ENCODE measurements at places on chromosomes 1 and 21. TPM values are rescaled to one million over a fixed set of nuclear protein-coding genes. Genes with fewer than 3 reads are reported as not detected.
A peak's percentile ranks its signal among the peaks of the same experiment; 100 is the strongest.

GRCh38 chr1:198681831-198682759 lies 43.3 kb downstream of the PTPRC start:
- DNase-seq: peak; percentile 85

- DNase-seq: peak; percentile 3
These were observed 38.9 kb upstream of the HSD3B1 start for GRCh38 chr1:119467857-119468668.

GRCh38 chr1:197178998-197179397 lies 32.5 kb upstream of the ASPM start:
- no peak for DNase-seq

DNA sequence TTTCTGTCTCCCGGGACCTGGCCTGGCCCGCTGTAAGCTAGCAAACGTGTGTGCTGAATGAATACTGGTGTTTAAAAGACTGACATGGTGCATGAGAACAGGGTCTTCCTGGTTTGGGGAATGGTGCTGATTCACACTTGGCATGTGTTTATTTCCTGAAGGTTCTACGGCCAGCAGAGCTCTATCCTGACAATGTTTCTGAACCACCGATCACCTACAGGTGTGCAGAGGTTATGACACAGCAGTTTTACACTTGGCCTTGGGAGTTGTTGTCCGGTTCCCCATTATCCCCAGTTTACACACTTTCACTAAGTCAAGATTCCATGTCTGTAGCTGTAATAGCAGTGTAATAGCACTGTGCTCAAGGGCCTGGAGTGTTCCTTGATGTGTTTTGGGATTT lies 127.3 kb downstream of the ROR1 start:
- no peak for DNase-seq

DNA sequence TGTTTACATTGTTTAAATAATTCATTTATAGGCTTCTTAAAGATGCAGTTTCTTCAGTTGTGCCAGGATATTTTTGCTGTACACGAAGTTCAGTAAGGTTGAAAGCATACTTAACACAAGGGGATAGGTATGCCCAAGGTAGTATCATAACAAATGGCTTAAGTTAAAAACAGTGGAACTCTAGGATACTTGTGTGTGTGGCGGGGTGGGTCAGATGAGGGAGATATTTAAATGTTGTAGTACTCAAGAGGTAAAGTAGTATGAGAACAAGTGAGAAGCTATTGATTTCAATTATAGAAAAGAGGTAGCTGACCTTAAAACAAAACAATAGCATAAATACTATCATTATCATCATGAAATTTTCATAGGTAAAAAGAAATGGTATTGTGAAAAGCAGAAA lies 6.2 kb downstream of the LRRC7 start:
- no peak for DNase-seq

GRCh38 chr1:37372302-37372701 lies 102.1 kb upstream of the ZC3H12A start:
- DNase-seq: no peak

DNA sequence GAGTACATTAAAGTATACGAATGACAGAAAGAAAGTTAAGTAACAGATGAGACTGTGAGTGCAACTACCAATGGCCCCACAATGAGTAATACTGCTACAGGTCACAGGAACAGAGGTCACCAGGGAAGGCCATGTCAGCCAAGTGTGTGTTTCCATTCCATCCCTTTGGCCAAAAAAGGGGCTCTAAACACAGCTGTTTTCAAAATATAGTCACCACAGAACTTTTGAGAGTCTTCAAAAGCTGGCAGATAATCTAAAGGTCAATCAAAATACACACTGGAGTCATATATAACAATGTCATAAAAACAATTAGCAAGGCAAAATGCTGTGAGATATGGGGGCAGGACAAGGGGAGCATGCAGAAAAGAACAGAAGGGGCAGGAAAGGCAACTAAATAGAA lies 10.2 kb downstream of the USP24 start:
- peak; percentile 16 for DNase-seq

GRCh38 chr1:36880155-36881067 lies 153.9 kb downstream of the GRIK3 start:
- DNase-seq: no peak

GRCh38 chr1:27542463-27543273 lies 52.7 kb upstream of the WASF2 start:
- no peak for DNase-seq

TMPRSS15 gene
- polyA plus RNA-seq: 0.80 TPM

DNA sequence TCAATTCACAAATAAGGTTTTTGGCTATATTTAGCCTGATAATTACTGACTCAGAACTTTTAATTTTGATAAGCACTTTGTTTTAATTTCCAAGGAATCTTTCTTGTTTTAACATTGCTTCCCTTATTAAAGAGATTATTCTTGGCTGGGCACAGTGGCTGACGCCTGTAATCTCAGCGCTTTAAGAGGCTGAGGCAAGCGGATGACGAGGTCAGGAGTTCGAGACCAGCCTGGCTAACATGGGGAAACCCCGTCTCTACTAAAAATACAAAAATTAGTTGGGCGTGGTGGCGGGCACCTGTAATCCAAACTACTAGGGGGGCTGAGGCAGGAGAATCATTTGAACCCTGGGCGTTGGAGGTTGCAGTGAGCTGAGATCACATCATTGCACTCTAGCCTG lies 13.8 kb downstream of the ALG14 start:
- DNase-seq: no peak

GRCh38 chr1:207807690-207808321 lies 56.0 kb downstream of the CD46 start:
- no peak for DNase-seq

THBS3 gene
- 83.2 TPM for polyA plus RNA-seq

- no peak for DNase-seq
These were observed 12.2 kb upstream of the SAMD13 start for GRCh38 chr1:84289169-84289785.

DNA sequence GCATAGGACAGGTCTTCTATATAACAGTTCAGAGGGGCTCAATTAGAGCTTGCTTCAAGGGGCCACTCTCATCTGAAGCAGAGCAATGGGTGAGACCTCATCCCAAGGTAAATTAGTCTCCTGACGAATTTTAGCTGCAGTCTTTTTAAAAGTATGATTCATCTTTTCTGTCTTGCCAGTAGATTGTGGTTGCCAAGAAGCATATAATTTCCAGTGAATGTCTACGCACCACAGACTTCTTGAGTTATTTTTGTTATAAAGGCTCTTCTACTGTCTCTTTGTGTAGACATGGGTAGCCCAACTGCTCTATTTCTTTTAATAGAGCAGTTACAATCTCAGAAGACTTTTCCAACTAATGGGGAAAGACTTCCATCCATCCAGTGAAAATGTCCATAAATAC lies 108.9 kb upstream of the FMN2 start:
- no peak for DNase-seq

- DNase-seq: no peak
These were observed 38.5 kb downstream of the CAMTA1 start for GRCh38 chr1:6823793-6824192.

LORICRIN gene
- not detected for polyA plus RNA-seq

DNA sequence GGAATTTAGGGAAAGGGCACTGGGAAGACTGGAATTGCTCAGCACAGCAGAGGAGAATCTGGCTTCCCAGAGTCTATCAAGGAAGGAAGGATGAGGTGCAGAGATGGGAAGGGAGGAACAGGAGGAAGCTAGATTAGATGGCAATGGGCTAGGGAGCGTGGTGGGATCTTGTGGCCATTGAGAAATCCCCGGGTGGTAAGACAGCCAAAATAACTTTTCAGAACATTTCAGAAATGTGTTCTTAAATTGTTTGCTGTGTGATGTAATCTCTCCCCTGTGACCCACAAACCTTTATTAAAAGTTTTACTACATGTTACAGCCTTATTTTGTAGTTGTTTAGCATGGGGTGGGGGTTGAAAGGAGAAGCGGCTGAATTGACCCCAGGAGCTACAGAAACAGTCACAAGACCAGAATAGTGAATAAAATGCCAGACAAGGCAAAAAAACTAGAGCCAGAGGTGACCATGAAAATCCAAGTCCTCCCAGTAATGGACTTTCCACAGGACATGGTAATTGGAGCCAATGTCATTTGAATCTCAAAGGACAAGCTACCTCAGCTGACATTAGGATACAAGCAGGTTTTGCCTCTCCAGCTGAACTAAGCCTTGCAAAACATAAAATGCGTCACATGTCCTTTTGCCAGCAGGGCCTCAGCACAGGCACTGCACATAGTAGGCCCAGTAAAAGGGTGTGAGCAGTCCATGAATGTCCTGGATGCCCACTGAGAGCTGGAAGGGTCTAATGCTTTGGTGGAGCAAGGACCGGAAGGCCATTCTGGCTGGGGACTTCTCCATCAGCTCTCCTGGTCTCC lies 980 bp upstream of the AHCYL1 start:
- peak; percentile 34 for DNase-seq

GRCh38 chr1:230163205-230163604 lies 96.2 kb downstream of the GALNT2 start:
- DNase-seq: peak; percentile 91

RNU1-1 gene
- not detected for polyA plus RNA-seq

RGS4 gene
- polyA plus RNA-seq: 1.4 TPM

DNA sequence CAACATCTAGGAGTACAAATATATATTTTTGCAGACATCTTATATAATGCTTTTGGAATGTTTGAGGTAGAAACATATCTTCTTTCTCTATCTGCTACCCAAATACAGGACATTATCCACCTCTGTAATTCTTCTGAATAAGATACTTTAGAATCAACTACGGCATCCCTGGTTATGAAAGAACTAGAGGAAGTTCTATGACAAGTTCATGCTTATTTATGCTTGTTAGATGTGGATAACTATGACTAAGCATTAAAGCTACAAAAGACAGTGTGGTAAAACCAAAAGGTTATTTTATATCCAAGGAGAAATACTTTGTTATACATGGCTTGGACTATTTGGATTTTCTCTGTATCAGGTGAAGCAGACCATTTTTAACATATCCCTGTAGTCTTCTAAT lies 894.0 kb downstream of the KCNT2 start:
- no peak for DNase-seq

- no peak for DNase-seq
These were observed 9.5 kb downstream of the KDM4A start for GRCh38 chr1:43659212-43660166.

DNA sequence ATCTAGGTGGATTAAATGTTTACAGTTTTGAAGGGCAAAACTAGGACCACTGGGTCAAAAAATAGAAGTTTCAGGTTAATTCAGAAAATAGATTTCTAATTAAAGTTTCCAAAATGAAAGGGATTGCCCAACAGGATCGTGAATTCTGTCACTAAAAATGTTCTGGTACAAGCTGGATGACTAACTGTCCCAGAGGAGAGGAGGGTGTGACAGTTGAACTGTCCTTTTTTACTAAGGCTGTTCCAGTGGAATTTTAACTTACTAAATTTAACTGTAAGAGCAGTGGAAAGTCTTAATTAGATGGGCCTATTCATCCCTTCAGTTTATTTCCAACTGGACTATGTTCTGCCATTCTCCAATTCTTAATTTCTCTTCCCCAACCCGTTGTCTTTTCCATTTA lies 7.2 kb downstream of the SNX7 start:
- DNase-seq: peak; percentile 44

DNA sequence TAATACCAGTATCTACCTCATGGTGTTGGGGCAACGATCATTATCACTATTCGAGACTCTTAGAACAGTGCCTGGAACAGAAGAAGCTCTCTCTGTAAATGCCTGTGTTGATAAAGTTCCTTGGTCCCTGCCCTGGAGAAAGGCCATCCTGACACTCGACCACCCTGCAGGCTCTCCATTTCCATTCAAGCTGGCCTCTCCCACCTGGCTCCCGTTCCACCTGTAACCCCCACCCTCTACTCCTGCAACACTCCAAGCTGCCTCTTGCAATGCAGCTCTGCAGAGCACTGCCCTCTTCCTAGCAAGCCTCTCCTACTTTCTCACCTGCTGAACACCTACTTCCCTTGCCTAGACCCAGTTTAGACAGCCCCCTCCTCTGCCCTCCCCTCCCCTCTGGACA lies 6.1 kb downstream of the SPOCD1 start:
- no peak for DNase-seq

PRKAA2 gene
- polyA plus RNA-seq: 16.0 TPM

DNA sequence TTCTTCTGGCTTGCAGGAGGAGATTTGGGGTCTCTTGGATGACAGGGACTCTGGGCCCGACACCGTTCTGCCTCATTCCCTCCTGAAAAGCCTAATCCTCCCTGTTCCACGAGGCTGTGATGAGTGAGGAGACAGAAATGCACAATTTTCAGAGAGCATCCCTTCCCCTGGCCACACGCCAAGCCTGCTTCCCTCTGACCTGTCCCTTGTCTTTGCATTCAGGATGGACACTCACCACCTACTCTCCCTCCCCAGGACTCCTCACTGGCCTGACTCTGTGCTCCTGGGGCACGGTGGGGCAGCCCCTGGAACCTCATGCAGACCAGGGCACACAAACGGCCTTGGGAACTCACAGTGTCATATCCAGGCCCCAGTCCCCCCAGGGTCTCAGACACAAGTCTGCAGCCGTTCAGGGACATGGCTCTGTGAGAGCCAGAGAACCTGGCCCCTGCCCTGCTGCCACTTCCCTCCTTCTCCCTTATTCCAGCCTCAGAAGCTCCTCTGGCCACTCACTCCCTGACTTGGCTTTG lies 3.5 kb upstream of the PRAMEF12 start:
- DNase-seq: no peak

ATAD3C gene
- polyA plus RNA-seq: 0.35 TPM

DNA sequence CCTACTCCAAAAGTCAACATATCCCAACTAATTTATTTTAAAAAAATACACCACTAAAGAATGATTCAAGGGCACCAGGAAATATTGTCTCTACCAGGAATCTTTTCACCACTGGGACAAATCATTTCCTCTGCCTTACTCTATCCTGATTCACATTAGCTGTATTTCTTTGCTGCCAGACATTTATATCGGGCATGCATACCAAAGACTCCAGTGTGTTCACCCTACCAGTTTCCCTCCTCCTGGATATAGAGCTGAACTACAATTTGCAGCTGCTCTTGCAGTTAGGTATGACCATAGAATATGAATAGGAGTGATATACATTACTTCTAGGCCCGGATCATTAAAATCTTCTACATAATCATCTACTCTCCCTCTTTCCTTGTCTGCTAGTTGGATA lies 7.6 kb downstream of the KCNJ6 start:
- DNase-seq: no peak

DNA sequence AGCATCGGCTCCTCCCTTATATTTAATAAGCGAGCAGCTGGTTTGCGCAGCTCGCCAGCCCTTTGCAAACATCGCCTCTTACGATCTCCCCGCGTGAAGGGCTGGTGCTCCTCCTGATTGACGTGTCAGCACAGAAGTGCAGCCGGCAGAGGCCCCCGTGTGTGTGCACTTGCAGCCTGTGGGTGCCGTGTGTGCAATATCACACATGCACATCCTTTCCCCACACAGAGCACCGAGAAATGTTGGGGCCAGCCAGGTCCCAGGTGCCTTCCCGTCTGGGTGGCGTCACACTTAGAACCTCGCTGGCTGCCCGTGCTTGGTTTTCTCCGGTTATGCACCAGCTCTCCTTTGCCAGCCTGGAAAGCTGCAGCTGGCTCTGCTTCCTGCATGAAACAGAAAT lies 126.6 kb upstream of the AJAP1 start:
- no peak for DNase-seq

GRCh38 chr1:110196917-110197765 lies 13.0 kb upstream of the KCNC4 start:
- DNase-seq: peak; percentile 30
